ENCODE measurements at places on chromosomes 1 and 21.

DNA sequence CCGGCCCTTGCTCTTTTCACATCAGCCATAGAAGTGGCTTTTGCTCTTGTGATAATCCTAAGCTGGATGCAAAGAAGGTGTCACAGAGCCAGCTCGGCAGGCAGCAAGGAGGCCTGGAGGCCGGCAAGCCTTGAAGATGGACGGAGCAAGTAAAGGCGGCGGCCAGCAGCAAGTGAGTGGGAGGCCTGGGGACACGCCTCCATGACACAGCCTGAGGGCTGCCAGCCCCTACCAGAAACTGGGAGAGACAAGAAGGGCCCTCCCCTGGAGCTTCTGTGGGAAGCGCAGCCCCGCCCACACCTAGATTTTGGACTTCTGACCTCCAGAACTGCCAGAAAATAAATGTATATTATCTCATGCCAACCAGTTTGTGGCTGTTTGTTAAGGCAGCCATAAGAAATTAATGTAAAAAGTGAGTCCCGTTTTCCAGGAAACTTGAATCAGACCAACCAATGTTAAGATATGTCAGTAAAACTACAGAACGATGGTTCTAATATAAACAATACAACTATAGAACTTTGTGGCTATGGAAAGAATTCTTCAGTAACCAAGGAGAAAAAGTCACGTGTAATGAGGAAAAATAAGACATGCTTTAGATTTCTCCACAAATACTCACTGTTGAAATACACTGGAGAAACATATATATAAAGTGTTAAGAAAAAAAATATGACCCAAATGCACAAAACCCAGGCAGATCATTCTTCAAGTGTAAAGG, 49.9 kb downstream of the BACE2 start:
- no peak for DNase-seq

DNA sequence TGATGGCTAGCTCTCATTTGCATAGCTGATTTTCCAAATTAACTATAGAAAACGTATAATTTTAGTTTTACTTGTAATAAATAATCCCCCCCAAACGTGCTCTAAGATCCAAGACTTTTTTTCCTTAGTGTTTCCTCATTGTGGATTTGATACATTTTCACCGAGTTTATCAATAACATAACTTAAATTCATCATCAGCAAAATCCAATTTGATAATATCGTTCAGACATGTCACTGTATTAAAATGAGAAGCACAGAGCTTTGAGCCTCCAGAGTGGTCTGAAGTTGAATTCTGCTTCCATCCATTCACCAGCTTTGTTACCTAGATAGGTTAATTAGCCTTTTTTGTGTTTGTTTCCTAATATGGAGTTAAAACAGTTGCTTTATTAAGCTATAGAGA, 51.7 kb downstream of the IVNS1ABP start:
- no peak for DNase-seq

DNA sequence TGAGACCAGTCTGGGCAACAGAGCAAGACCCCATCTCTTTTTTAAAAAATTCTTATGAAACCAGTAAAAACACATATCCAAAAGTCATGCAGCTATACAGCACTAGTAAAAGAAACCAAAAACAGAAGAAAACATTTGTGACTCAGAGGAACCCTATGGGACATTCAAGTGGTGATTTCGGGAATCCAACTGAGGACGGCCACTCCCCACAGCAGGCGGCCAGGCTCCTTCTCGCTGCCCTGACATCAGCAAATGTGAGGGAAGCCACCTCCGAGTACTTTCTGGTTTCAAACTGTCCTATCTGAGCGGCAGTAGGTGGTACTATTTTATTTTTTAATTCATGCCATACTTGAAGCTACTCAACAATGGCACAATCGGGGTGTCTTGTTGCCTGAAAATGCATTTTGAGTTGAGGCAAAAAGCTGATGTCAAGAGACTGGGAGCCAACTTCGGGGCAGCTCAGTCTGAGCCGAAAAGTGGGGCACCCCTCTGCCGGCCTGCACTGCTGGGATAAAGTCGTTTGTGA, 3.3 kb downstream of the SUMO3 start:
- no peak for DNase-seq

- no peak for DNase-seq
Measured at GRCh38 chr1:82538876-82539275, 738.1 kb downstream of the ADGRL2 start.

- no peak for DNase-seq
Measured at GRCh38 chr1:107622535-107622934, 342.4 kb downstream of the VAV3 start.

DNA sequence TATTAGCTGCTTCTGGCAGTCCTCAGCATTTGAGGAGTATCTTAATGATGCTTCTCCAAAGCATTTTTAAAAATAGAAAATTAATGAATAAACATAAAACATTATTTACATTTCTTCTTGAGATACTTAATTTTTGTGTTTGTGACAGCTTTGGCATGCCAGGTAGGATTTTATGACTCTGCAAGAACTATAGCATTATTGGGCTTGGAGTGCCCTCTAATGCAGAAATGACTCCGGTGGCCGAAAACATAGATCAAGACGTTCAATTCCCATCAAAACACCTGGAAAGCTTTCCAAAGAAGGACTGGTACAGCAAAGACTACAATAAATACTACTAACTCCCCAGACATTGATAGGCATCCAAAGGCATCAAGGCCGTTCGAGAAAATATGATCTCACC, 366.4 kb upstream of the CXADR start:
- no peak for DNase-seq

- no peak for DNase-seq
Measured at GRCh38 chr1:180945551-180945950, 32.9 kb downstream of the KIAA1614 start.

DNA sequence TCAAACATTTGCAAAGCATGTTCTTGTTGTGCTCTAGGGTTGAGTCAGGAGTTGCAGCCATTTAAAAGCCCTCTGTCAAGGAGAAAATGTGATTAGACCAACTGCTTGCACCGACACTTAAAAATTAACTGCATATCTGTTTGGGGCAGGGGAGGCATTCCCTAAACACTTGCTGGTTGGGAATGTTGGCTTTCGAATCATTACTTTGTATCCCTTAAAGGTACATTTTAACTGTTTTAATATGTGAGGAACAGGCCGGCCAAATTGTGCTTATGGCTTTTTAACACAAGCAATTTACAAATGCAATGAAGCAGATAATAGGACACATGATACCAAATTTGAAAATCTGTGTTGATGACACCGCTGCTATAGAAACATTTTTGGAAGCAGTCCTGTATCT, 159.1 kb downstream of the LHX8 start:
- DNase-seq: no peak

- DNase-seq: no peak
Measured at GRCh38 chr1:88399690-88400089, 284.4 kb upstream of the PKN2 start.

DNA sequence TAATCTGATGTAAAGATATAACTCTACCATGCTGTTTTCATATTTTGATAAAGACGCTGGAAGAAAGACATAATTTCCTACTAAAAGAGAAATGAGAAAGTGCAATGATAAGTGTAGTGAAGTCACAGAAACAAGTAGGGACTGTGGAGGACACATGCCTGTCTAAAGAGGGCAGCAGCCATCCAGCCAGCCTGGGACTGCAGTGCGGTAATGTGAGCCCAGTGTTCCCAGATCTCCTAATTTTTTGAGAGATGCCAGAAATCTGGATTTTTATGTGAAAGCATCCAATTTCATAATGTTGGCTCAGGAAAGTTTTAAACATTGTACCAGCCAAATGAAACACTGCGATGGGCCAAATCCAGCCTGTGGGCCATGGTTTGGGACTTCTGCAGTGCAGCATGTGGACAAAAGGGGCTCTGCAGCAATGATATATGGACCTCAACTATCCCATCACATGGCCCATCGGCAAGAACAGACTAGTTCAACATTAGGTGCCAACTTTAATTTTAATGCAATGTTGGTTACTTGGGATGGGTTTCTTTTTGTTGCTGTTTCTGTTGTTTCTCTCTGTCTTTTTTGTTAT, 329.5 kb downstream of the LTN1 start:
- DNase-seq: no peak

DNA sequence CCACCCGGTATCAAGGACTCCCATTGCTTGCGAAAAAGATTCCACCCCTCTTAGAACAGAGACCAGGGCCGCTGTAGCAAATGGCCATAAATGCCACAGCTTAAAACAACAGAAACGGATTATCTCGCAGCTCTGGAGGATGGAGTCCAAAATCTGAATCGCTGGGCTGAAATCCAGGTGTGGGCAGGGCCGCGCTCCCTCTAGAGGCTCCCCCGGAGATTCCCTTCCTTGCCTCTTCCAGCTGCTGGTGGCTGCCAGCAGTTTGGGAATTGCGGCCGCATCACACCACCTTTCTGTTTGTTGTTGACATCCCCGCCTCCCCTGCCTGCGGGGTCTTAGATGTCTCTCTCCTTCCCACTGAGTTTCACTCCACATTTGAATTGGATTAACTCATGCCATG, 15.6 kb downstream of the PDE9A start:
- no peak for DNase-seq

DNA sequence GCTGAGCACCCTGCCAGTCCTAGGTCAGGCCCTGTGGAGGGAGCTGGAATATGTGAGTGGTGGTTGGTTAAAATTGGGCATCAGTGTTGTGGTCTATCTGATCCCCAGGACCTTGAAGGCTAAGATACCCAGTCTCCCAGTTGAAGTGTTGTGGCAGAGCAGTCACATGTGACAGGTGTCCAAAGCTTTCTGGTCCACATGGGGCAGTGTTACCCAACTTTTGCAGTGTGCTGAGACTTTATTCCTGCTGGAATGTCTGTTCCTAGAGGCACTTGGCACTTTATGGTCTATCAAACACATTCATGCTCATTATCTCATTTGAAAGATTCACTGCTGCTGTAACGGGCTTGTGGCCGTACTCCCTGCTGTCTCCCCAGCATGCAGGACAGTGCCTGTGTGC, 21.0 kb upstream of the LORICRIN start:
- no peak for DNase-seq

- no peak for DNase-seq
Measured at GRCh38 chr1:12697397-12697796, 18.5 kb upstream of the AADACL3 start.

- no peak for DNase-seq
Measured at GRCh38 chr1:2135441-2135841, 59.1 kb downstream of the FAAP20 start.

GRCh38 chr1:194174528-194174927, 988.1 kb upstream of the B3GALT2 start:
- no peak for DNase-seq

GRCh38 chr21:33063375-33063883, 6.5 kb upstream of the OLIG1 start:
- DNase-seq: no peak

GRCh38 chr1:145926686-145927062, 610 bp downstream of the RBM8A start:
- peak; percentile 55 for DNase-seq

DNA sequence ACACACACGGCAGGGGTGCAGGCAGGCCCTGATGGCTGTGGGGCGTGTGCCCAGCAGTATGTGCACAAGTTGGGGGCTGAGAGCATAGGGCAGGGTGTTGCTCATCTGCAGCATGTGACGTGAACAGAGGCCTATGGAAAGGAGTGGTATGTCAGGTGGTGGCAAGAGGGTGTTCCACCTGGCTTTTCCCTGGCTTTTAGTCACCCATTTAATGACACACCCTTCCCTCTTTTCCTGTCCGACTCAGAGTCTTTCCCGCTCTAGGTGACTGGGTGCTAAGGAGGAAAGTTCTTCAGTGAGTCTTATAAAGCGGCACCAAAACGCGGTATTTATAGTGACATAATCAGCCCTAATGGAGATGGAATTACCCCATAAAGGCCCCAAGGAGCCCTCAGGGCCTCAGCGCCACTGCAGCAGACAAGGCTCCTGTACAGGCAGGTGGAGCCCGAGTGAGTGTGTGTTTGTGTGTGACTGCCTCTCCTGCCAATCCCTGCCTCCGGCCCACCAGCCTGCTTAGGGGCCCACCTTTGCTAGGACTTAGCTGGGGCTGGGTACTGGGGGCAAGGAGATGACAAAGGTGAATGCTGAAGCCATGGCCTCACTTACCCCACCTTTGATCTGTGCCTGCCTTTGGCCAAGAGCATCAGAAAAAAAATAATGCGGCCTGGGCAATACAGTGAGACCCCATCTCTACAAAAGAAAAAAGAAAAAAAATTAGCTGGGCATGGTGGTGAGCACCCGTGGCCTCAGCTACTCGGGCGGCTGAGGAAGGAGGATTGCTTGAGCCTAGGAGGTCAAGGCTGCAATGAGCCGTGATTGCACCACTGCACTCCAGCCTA, 3.3 kb upstream of the EPHA2 start:
- no peak for DNase-seq

DNA sequence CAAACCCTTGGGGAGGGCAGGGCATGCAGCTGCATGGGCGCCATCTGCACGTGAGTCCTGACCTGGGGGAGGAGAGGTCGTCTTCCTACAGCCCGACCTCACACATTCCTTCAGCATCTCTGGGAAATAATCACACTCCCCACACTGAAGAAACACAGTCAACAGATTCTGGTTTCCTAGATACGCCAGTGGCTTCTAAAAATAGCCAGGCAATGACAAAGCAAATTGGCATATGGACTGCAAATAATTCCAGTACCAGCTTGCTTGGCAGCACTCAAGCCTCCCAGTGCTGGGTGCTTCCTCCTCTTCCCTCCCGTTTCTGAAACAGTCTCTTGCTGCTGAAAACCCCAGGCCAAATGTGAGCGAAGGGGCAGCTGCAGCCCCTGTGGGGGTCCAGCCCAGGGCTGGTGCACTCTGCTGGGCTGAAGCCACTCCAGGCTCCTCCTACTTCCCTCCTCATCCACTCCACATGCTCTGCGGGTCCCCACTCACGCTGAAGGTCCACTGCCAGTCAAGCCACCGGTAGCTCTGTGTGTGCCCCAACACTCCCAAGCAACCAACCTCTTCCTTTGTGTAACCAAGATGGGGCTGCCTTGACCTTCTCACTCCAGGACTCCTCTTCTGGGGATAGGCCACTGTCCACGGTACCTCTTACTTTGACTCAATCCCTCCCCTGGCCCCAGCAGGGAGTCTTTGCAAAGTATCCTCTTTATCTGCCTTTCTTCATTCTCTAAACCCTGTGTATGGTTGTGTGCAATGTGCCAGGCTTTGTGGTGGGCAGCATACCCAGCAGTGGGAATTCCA, 69.0 kb downstream of the KCND3 start:
- DNase-seq: no peak

- no peak for DNase-seq
Measured at GRCh38 chr1:98988904-98989555, 15.6 kb downstream of the PLPPR5 start.

DNA sequence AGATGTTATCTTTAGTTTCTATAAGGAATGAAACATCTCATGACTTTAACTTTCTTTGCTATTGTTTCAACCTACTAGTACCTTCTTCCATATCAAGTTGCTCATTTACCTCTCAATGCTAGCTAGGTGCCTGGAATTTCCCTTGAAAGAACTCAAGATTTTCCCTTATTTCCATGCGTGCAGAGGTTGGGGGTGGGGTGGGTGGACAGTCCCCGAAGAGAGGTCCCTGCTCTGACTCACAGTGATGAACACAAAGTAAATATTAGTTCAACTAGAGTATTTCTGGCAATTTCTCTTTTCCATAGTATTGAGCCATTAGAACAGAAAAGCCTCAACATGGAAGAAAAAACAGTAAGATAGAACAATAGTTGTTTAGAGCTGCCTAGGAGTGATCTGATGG, 239.0 kb upstream of the ZP4 start:
- DNase-seq: no peak

GRCh38 chr1:36342426-36343185, 19.2 kb upstream of the EVA1B start:
- DNase-seq: peak; percentile 27

- DNase-seq: peak; percentile 27
Measured at GRCh38 chr1:201022820-201023516, 546 bp downstream of the KIF21B start.

- no peak for DNase-seq
Measured at GRCh38 chr1:18849261-18849711, 10.2 kb downstream of the TAS1R2 start.

- no peak for DNase-seq
Measured at GRCh38 chr1:84271441-84272151, 29.9 kb upstream of the SAMD13 start.

Measured in T-helper 2 cell treated with Interferon-gamma antibody and Interleukin-4, amounts not matched to agents 5 μg/mL and 100 μg/mL, for 36 hours (primary cell).